Muscle of arm (tissue), 14 donors: ENCODE measurements at places on chromosomes 3 and 15. TPM values are rescaled to one million over a fixed set of nuclear protein-coding genes. Genes with fewer than 3 reads are reported as not detected.

GRCh38 chr3:197554196-197554561 lies 1.6 kb downstream of the BDH1 start:
- no peak for DNase-seq

DNA sequence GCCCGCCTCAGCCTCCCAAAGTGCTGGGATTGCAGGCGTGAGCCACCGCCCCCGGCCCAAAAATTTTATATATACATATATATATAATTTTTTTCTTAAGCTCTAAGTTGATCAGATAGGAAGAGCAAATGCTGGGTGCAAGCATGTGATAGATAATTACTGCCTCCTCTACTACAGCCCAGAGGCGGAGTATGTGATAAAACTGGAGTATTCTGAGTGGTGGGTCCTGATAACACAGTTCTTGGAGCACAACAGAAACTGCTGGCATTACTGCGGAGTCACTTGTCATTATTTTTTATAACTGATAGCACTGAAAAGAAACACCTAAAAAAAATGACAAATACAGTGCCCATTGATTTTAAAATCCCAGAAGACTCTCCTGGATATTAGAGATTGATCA lies 41.1 kb upstream of the STT3B start:
- DNase-seq = no peak

- no peak for DNase-seq
Measured at GRCh38 chr3:123305192-123305591, 103.4 kb downstream of the SEC22A start.

Gene OR4M2
- not detected for polyA plus RNA-seq

DNA sequence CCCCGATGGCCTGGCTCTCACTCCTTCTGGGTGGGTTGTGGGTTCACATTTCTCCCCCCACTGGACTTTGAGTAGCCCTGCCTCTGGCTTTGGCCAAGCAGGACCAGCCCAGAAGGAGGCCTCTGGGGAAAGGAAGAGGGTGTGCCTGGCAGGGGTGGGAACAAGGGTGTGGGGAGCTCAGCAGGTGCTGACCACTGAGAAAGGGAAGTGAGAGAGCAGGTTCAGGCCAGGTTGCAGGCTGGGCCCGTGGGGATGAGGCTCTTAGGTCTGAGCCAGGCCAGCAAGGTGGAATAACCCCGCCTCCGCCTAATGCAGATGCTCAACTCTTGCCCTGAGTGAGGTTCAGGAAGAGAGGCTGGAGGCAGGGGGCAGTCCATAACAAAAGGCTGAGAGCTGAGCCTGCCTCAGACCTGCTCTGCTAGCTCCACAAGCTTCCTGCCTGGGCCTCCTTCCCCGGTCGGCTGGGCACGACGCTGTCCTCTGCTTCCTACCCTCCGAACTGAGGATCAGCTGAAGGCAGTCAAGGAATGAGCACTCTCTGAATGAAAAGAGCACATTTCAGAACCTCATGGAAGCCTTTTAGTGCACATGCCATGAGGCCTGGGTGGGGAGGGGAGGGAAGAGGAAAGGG lies 82.7 kb downstream of the TLE3 start:
- no peak for DNase-seq

- DNase-seq = no peak
Measured at GRCh38 chr15:78419367-78419766, 18.6 kb upstream of the IREB2 start.

- no peak for DNase-seq
Measured at GRCh38 chr3:65971293-65972252, 67.1 kb downstream of the MAGI1 start.

DNA sequence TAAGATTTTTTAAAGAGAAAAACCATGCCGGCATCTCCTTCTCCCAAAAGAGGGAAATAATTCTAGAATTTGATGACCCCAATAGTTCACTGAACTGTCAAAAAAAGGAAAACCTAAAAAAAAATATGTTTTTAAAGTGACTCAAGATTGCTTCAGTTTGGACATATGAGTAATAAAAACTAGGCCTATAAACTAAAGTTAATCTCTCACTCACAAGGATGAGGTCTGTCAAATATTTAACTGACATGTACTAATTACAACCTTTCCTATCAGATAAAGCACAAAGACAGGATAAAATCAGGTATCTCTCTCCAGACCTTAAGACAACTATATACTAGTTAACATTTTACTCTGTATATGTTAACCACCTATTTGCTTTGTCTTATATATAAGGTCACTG lies 231.9 kb downstream of the NSUN3 start:
- no peak for DNase-seq

Gene LRRC34
- polyA plus RNA-seq = 5.8 TPM

Gene GCNT3
- polyA plus RNA-seq = not detected

Gene LSMEM2
- polyA plus RNA-seq = 32.5 TPM

DNA sequence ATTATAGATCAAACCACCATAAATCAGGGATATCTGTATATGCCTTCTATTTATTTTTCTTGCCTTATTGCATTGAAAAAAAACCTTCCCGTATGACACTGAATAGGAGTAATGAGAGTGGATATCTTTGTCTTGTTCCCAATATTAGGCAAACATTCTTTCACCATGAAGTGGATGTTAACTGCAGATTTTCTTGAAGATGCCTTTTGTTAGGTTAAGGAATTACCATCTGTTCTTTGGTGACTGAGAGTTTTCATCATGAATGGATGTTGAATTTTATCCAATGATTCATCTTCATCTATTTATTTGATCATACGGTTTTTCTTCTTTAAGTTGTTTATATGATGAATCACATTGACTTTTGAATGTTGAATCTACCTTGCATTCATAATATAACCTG lies 47.1 kb upstream of the MECOM start:
- no peak for DNase-seq

DNA sequence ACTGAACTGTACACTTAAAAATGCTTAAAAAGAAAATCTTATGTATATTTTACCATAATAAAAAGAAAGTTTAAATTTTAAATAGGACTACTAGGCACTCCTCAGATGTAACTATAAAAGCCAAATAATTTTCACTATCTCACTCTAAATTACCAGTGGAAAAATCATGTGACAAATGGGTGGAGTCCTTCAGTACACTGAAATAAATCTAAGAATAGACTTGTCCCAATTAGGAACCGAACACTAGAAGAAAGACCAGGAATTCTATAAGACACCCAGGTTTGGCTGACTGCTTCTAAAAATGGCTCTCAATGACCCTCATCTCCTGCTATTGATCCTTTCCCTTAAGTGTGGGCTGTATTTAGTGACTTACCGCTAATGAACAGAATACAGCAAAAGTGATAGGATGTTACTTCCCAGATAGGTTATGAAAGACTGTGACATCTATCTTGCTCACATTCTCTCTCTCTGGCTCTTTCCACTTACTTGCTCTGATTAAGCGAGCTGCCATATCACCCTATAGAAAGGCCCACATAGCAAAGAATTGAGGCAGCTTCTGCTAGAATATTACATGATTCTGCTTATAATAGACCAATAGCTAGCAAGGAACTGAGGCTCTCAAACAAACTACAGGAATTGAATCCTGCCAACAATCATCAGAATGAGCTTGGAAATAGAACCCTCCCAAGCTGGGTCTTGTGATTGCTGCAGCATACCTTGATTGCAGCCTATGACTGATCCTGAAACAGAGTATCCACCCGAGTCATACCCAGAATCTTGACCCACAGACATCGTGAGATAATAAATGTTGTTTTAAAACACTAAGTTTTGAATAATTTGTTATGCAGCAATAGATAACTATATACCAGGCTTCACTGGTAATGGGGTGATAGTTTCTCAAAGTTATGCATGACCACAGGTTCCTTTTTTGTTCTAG lies 16.9 kb downstream of the TTBK2 start:
- DNase-seq = no peak

Gene GHSR
- not detected for polyA plus RNA-seq

Gene PCLAF
- polyA plus RNA-seq = 21.5 TPM

Gene TJP1
- polyA plus RNA-seq = 69.9 TPM

- DNase-seq = no peak
Measured at GRCh38 chr15:46815240-46815639, 902.1 kb upstream of the SEMA6D start.

GRCh38 chr3:75232216-75232615 lies 431.9 kb upstream of the FRG2C start:
- no peak for DNase-seq

Gene SLC51B
- polyA plus RNA-seq = 1.7 TPM

DNA sequence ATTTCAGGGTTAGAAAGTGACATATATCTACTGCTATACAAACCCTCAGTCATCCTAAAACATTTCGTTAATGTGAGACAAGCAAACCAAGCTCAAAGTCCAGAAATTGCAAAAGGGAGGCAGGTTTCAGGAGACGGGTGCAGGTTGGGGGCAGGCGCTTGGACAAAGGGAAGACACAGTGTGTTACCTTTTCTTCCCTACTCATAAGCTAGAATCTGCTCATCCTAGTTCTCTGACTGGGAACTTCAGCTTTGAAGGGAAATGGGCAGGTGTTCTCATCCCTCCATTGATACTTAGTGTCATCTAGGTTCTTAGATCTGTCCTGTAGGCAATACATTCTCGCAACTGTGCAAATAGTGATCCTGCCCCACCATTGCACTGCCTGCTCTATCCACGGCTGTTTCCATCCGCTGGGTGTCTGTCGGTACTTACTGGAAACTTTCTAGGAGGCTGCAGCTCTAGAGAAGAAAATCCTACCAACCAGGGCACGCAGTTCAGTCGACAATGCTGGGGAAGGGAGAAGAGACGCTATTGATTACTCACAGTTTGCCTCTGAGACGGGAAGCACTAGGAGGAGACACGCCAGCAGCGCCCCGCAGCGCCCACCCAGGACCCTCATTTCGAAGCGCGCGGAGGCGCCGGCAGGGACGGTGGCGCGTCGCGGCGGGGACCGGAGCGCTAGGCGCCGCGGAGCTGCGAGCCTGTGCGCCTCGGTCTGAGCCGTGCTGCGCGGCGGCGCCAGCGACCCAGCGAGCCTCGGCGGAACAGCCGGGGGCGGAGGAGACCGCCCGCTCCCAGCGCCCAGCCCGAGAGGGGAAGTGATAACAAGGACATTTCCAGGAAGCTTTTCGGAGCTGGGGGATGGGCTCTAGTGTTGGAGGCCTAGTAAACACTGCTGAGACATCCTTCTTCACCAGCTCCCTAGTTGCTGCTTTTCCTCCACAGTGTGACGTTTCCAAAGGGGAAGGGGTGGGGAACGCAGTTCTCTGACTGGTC lies at the start of gene PROS1:
PROS1 (minus strand) TSS at position 766 of the 996 bp plus-strand sequence; CDS start at position 619, 147 bp downstream.
- peak; percentile 89 for DNase-seq

DNA sequence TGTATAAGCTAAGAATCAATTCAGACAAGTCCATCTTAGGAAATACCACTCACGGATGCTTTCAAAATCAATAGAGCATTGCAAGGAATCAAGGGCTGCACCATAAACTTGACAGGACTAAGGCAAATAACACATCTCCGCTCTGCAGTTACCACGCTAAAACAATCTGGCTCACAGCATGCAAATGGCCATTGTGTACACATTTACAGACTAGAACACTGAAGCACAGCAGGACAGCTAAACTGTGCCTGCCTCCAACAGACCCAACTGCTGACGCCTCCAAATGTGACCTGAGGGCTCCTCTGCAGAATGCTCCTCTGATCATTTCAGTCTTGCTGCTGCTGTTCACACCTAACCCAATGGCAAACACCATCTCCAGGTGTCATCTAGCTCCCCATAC lies 104.3 kb downstream of the MEX3B start:
- DNase-seq = no peak

GRCh38 chr3:104040896-104041295 lies 1325.8 kb upstream of the ALCAM start:
- DNase-seq = no peak

GRCh38 chr15:64699751-64700388 lies 75.5 kb downstream of the RBPMS2 start:
- peak; percentile 68 for DNase-seq

- no peak for DNase-seq
Measured at GRCh38 chr3:78721771-78722543, 1045.8 kb downstream of the ROBO1 start.

- peak; percentile 8 for DNase-seq
Measured at GRCh38 chr15:49038382-49038781, 7.9 kb downstream of the SECISBP2L start.

DNA sequence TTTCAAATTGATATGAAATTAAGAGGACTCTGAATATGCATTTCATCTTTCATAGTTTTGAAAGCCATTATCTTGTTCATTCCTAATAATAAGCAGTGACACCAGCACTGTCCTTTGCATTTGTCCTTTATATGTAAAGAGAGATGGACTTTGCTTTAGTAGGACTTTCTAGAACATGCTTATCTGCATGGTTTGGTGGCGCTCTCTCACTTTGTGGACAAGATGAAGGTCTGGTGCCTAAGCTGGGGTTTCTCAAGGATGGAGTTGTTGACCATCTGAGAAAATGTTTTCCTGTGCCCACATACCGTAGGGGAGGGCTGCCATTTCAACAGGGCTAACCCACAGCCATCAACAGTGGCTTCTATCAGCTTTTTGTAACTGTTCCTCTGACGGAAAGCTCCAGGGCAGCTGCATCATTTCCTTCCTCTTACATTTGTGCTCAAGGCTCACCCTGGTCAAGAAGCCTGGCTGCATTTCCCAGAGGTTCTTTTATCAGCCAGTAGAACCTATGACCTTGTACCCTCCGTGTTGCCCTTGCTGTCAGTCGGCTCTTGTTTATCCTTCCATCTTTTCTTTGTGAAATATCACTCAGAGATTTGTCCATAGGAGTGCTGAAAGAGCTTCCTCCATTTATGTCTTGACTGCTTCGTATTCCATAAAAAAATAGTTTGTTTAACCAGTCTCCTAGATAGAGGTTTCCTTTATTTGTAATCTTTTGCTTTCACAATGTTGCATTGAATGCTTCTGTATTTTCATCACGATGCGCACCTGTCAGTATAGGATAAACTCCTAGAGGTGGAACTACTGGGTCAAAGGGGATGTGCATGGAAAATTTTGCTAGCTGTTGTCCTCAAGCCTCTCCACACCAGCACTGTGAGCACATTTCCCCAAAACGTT lies 44.6 kb downstream of the ABHD2 start:
- DNase-seq = no peak

DNA sequence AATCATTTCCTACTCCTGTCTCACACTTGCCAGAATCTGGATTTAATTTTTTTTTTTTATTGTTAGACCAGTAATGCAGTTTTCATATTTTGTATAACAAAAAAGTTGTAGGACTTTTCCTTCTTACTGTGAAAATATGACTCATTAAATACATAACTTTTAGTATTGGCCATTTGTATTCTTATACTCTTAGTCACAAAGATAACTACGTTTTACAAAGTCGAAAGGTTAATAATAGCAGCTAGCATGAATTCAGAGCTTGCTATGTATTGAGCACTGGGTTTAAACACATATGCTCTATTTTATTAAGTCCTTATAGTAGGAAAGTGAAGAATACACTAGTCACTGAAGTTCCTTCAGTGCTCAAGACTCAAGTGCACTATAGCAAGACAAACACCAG lies 43.1 kb downstream of the LRRN1 start:
- DNase-seq = no peak

GRCh38 chr3:168080499-168081170 lies 15.1 kb downstream of the GOLIM4 start:
- no peak for DNase-seq

- DNase-seq = no peak
Measured at GRCh38 chr15:31477851-31478701, 151.4 kb downstream of the KLF13 start.
